A549 treated with CORT108297 at 1 μM for 4 hours (cell line): ENCODE measurements at places on chromosomes 3 and 15. TPM values are rescaled to one million over a fixed set of nuclear protein-coding genes. Genes with fewer than 3 reads are reported as not detected.

The TRPM1 gene
- total RNA-seq: not detected in 5 replicates

The UBA3 gene
- 21.1 to 31.4 TPM (median 24.1 TPM) in 5 replicates for total RNA-seq

The MON1A gene
- total RNA-seq: 5.8 to 9.4 TPM (median 8.4 TPM) in 5 replicates

The LMCD1 gene
- total RNA-seq: 71.6 to 80.1 TPM (median 76.8 TPM) in 5 replicates

The EFCC1 gene
- total RNA-seq: 0.03 TPM in 1 of 5 replicates, not detected in the others

The FMN1 gene
- total RNA-seq: 0.21 to 0.33 TPM (median 0.25 TPM) in 5 replicates

The MYEF2 gene
- 13.7 to 19.9 TPM (median 15.9 TPM) in 5 replicates for total RNA-seq

The WNT7A gene
- 0.13 to 0.19 TPM (median 0.18 TPM) in 5 replicates for total RNA-seq

The SCN11A gene
- total RNA-seq: 0.01 TPM in 2 of 5 replicates, not detected in the others

The RBP2 gene
- not detected in 5 replicates for total RNA-seq

The RASGRF1 gene
- 0.23 to 0.43 TPM (median 0.33 TPM) in 5 replicates for total RNA-seq

The GPR160 gene
- total RNA-seq: 1.3 to 2.1 TPM (median 1.7 TPM) in 5 replicates

The GPR171 gene
- not detected in 5 replicates for total RNA-seq

The ROPN1 gene
- not detected in 5 replicates for total RNA-seq

The CHMP2B gene
- 91.3 to 97.2 TPM (median 91.8 TPM) in 5 replicates for total RNA-seq

The DMXL2 gene
- 19.4 to 21.8 TPM (median 20.6 TPM) in 5 replicates for total RNA-seq

The SAMMSON gene
- not detected in 5 replicates for total RNA-seq

The BSN gene
- 0.08 to 0.16 TPM (median 0.13 TPM) in 5 replicates for total RNA-seq

The REC114 gene
- 0.17 TPM in 1 of 5 replicates, not detected in the others for total RNA-seq

The CAMK2N2 gene
- total RNA-seq: 0.87 to 1.4 TPM (median 1.3 TPM) in 5 replicates

The ROBO2 gene
- total RNA-seq: not detected in 5 replicates

The SLC51A gene
- not detected in 5 replicates for total RNA-seq

The TMCO5A gene
- total RNA-seq: not detected in 5 replicates

The ARHGAP31 gene
- 0.93 to 1.9 TPM (median 1.3 TPM) in 5 replicates for total RNA-seq

The SCAMP5 gene
- 11.8 to 15.0 TPM (median 14.3 TPM) in 5 replicates for total RNA-seq

The CADM2 gene
- total RNA-seq: 0.07 to 0.46 TPM (median 0.30 TPM) in 4 of 5 replicates, not detected in the other

The FETUB gene
- 0.10 to 0.25 TPM (median 0.16 TPM) in 4 of 5 replicates, not detected in the other for total RNA-seq

The OR5K2 gene
- not detected in 5 replicates for total RNA-seq

The SERINC4 gene
- total RNA-seq: 0.05 to 0.12 TPM (median 0.06 TPM) in 4 of 5 replicates, not detected in the other

The FAM81A gene
- 12.1 to 14.6 TPM (median 12.8 TPM) in 5 replicates for total RNA-seq

The TOPAZ1 gene
- total RNA-seq: not detected in 5 replicates

The IL17RB gene
- total RNA-seq: 0.77 to 1.1 TPM (median 0.85 TPM) in 5 replicates

The ARHGEF26 gene
- 5.6 to 6.7 TPM (median 6.1 TPM) in 5 replicates for total RNA-seq

The AGTR1 gene
- total RNA-seq: 0.31 to 0.60 TPM (median 0.40 TPM) in 5 replicates

The SLC12A1 gene
- not detected in 5 replicates for total RNA-seq

The AADAC gene
- 16.4 to 19.6 TPM (median 17.9 TPM) in 5 replicates for total RNA-seq

The CFAP91 gene
- total RNA-seq: 0.22 to 0.56 TPM (median 0.23 TPM) in 5 replicates

The BMF gene
- 1.1 to 1.7 TPM (median 1.5 TPM) in 5 replicates for total RNA-seq

The ATP13A3 gene
- total RNA-seq: 25.3 to 39.8 TPM (median 36.2 TPM) in 5 replicates

The PRR23E gene
- not detected in 5 replicates for total RNA-seq

The CAMK1 gene
- total RNA-seq: 13.5 to 17.3 TPM (median 16.4 TPM) in 5 replicates

The HRH1 gene
- total RNA-seq: 7.6 to 9.0 TPM (median 8.1 TPM) in 5 replicates

The MRAS gene
- total RNA-seq: 8.1 to 11.7 TPM (median 10.5 TPM) in 5 replicates

The TMC3 gene
- not detected in 5 replicates for total RNA-seq

The ARPIN gene
- total RNA-seq: 10.3 to 13.7 TPM (median 12.1 TPM) in 5 replicates

The SCG5 gene
- 2.1 to 2.8 TPM (median 2.2 TPM) in 5 replicates for total RNA-seq
